Stimulated activated CD8-positive, alpha-beta memory T cell treated with anti-CD3 and anti-CD28 coated beads, Interleukin-7, amount 100 ng/mL, for 1 hour (primary cell): ENCODE measurements at places on chromosomes 1 and 21.

- DNase-seq = no peak
Measured at GRCh38 chr1:186905561-186905960, 76.8 kb downstream of the PLA2G4A start.

GRCh38 chr1:118988186-118989005, at the start of gene TBX15:
Gene TBX15 (minus strand): TSS chr1:118988343. CDS start chr1:118987795, 548 bp downstream.
- no peak for DNase-seq

DNA sequence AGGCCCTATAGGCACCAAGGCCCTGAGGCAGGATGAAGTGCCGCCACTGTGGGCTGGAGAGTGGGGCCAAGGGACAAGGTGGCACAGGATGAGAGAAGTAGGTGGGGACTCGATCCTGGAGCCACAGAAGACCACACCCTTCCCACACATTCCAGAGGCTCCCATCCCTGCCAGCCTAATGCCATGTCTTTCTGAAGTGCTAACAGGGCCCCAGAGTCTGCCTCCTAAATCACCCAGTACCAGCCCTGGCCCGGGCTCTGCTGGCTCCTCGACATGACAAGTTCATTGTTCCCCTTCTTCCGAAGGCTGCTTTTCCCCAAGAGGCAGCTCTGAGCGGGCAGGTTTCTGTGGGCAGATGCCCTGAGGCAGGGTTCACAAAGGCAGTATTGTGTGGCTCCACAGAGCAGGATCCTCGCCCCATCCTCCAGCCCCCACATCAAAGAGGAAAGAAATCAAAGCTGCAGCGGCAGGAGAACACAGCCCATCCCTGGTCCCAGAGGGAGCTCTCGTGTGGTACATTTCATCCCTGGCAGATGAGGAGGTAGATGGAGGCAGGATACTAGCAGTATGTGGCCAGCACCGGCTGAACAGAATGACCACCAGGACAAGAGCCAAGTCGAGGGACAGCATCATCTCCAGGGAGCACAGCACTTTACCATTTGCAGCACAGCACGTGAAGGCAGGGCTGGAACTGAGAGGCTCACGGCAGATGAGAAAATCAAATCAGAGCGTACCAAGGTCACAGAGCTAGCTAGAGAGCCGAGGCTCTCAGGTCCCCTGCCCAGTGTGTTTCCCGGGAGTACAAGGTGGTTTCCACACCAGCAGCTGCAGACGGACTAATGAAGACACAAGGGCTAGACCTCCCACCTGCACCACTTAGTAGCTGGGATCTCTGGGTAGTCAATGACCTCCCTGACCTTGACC, 64.8 kb downstream of the SYF2 start:
- DNase-seq = no peak

GRCh38 chr1:224640587-224640986, 24.5 kb downstream of the CNIH3 start:
- DNase-seq = no peak
